ENCODE measurements at places on chromosomes 5 and 9.
A peak's percentile ranks its signal among the peaks of the same experiment; 100 is the strongest.

GRCh38 chr5:83472213-83472507, 616 bp downstream of the VCAN start:
- no peak for DNase-seq

- DNase-seq = no peak
These were observed 33.9 kb upstream of the RAD23B start for GRCh38 chr9:107249131-107249533.

DNA sequence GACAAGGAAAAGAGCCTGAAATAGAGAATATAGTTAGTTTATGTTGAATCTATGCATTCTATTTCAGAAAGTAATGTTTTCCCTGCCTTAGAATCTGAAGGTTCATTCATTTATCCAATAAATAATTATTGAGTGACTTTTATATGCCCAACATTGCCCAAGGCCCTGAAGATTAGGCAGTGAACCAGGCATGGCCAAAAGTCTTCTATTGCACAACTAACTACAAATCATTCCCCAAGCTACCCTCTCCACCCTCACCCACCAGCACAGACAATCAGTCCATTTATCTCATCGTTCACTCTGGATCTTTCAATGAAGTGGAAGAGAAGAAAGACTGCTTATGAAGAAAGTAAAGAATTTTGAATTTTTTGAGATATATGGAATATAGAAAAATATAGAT, 268.4 kb downstream of the PLK2 start:
- no peak for DNase-seq

- no peak for DNase-seq
These were observed 6.8 kb upstream of the CEL start for GRCh38 chr9:133054966-133055365.

- DNase-seq = no peak
These were observed 46.6 kb downstream of the ST8SIA4 start for GRCh38 chr5:100856462-100856861.

DNA sequence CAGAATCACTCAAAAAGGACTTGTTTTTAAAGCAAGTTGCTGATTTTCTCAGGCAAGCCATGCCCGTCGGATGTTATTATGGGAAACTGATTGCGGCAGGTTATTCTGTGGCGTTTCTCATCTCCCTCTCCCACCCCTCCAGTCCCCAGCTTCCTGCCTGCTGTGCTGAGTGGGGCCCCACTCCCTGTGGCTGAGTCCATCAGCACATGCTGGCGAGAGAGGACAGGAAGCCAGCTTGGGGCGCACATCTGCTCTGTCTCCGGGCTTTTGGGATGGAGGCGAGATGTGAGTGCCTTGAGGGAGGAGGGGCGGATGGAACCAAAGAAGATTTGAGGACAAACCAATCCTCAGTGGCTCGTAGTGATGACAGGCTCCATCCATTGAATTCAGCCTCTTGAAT, 108.0 kb downstream of the DAPK1 start:
- DNase-seq = no peak

DNA sequence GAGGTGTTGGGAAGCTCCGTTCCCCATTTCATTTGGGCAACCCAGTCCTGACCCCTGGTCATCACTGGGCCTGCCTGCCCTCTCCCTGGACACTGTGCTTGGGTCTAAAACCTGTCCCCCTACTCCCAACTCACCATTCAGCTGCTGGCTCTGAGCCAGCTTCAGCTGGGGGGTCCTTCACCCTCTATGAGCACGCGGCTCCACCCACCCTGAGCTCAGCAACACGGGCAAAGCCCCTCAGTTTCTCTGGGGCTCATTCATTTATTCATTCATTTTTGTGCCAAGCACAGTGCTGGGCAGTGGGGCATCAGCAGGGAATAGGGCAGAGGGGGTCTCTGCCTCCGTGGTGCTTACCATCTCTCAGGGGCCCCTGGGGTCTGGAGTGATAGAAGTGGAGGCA, 199.8 kb upstream of the MVB12B start:
- no peak for DNase-seq

DNA sequence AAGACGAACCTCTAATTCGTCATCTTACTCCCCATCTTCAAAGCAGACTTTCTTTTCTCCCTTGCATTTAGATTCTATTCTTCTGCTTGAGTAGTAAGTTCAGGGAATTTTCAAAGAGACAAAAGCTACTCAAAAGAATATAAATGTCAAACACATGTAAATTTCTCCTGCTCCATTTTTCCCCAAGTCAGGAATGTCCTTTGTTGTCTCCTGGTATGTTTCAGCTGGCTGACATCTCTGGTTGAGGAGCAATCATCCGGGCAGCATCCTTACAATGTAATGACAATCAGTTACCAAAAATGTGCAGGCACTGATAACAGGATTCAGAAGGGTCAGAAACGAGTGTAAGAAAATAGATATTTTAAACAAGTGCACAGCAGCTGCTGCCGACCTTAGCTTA, 47.6 kb upstream of the PPP1R2B start:
- DNase-seq = no peak

DNA sequence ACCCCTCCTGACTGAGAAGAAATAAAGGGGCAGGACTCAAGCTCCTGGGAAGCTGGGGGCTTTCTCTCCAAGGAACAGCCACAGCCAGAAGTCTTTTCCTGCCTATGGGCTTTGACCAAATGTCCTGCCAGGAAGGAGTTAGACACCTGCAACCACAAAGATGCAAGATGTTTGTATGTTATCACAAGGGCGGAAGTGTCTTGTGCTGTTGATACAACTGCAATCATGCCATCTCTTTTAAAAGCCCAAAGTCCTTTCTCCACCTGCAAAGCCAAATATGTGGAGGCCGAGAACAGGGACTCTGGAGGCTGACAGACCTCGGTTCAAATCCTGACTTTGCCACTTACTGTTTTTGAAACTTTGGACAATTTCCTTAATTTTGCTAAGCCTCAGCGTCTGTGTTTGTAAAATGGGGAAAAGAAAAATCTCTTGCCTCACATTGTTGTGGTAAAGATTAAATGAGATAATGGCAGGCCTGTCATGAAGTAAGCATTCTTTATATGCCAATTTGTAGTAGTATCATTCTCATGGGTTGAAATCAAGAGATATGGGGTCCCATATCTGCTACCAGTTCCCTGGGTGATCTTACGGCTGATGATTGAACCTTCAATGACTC, 17.0 kb downstream of the HRH2 start:
- DNase-seq = no peak

DNA sequence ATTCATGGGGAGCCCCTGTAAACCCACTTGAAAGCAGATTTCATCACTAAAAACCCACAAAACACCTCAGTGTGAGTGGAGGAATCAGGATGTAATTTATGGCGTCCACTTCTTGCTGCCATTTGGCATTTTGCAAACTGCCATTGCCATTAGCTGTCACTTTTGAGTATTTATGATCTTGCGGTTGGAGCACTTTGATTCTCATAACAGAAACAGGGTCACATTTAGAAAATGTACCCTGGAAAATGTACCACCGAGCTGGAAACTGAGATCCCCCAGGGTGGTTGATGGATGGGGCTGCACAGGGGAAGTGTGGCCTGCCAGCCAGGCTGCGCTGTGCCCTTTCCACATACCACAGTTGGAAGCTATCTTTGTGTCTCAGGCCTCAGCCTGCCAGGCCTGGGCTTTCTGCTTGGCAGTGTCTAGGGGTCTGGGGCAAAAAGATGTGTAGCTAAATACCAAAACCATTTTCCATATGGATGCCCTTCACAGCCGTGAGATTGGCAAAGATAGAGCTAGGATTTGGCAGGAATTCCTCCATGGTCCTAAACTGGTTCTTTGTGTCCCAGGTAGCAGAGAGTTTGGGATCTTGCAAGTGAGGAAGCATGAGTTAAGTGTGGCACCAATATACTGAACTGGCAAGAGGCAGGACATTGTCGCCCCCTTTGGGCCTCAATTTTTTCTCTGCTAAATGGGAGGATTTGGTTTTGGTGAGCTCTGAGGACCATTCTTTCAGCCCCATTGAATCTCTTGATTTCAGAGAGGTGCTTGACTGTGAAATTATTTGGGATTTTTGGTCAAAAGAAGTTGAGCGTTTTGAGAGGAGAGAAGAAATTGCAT, 46.2 kb downstream of the GALNT10 start:
- DNase-seq = no peak

- no peak for DNase-seq
These were observed 424.6 kb downstream of the CCDC171 start for GRCh38 chr9:15977438-15977837.

DNA sequence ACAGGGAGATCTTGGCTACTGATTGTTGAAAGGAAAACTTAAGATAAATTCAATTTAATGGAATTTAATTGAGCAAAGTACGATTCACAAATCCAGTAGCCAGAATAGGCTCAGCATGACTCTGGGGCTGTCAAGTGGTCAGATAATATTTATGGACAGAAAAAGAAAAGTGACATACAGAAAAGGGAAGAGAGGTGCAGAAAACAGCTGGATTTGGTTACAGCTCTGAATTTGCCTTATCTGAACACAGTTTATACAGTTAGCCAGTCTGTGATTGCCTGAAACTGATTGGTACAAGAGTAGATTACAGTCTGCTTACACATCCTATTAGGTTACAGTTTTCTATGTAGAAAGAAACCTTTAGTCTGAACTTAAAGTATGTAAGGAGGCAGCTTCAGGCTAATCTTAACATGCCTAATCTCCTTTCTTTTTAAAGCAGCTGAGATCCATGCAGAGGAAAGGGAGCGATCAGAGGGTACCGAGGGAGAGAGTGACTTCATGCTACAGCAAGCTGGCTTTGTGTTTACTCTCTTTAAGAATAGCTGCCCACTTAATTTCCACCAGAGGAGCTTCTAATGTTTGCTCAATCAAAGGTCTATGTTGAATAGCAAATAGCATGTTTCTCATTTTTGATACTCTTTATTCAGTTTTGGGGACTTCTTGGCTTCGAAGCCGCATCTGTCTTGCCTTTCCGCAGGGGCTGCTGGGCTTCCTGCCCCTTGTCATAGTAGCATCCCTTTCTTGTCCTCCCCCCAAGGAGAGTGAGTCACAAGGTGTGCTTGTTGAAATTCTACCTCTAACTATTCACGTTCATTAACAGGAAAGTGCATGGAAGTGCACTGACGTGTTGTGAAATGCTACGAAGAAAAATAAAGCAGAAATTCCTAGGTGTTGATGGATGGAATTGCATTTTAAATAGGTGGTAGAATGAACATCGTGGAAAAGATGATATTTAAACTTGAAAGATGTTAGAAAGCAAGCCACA, 761.2 kb downstream of the TAF11L14 start:
- DNase-seq = no peak

DNA sequence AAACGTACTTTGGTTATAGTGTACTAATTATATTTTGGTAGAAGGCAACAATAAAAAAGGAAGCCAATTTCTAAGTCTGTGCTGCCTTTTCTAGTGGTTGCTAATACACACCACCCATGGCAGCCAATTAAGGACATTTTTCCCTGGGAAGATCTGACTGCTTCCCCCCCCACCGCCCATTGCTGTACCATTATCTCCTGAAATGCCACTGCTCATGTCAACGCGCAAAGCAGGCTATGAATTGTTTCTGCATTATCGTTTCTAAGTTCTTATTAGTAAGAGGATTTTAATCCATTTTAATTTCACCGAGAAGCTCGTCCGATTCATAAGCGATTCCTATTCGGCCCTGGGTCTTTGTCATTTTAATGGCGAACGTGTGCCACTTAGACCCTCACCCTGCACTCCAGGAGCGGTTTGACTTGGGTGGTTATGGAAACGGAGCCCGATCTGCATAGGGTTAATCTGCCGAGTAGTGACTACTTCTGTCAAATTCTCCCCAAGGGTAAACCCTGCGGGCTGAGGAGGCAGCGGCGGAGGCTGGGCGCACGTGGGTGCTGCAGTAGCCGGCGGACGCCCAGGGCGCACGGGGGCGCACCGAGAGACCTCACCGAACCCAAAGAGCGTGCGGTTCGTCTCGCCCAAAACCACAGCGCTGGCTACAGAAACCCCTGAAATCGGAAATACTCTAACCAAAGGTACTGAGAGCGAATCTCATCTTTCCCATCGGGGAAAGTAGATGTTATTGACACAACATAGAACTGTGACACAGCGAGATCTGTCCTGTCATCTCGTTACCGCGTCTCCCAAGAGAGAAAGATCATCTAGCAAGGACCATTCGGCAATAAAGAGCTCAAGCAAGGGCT, 55.8 kb upstream of the SHC3 start:
- no peak for DNase-seq

GRCh38 chr5:76684756-76685519, 31.0 kb upstream of the F2R start:
- DNase-seq = no peak

GRCh38 chr5:105836887-105837286, 1833.8 kb downstream of the EFNA5 start:
- no peak for DNase-seq

GRCh38 chr5:150781706-150782614, 3.4 kb downstream of the SMIM3 start:
- DNase-seq = peak; percentile 34

GRCh38 chr5:38607930-38608564, 51.6 kb upstream of the LIFR start:
- no peak for DNase-seq

DNA sequence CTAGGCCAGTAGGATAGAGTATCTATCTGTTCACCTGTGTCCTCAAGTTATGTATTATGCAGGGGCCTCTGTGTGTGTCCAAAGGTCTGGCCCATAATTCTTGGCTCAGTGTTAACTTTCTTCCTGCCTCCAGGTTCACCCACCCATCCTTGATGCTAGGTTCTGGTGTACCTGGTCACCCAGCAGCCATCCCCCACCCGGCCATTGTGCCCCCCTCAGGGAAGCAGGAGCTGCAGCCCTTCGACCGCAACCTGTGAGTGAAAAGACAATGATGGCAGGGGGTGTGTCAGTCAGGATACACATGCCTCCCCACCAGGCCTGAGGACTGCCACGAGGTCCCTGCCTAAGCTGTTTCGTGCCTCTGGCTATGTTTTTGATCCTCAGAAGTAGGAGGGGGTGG, 27.6 kb downstream of the TCF7 start:
- no peak for DNase-seq

DNA sequence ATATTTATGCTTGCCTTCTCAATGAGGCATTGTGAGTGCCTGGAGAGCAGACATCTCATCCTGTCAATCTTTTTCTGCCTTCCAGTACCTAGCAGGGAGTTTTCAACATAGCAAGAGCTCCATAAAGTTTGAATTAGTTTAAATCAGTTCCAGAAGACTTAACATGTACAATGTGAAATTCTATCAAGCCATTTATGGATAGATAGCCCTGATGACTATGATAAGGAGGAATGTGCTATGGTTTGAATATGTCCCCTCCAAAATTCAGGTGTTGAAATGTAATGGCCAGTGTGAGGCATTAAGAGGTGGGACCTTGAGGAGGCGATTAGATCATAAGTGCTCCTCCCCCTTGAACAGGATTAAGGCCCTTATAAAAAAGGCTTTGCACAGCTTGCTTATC, 306.9 kb upstream of the SMARCA2 start:
- no peak for DNase-seq

DNA sequence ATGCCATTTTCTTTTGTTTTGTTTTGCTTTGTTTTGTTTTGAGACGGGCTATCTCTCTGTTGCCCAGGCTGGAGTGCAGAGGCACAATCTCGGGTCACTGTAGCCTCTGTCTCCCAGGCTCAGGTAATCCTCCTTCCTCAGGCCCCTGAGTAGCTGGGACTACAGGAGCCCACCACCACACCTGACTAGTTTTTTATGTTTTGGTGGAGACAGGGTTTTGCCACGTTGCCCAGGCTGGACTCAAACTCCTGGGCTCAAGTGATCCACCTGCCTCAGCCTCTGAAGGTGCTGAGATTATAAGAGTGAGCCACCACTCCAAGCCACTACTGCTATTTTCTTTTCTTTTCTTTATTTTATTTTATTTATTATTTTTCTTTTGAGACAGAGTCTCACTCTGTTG, 54.0 kb upstream of the S1PR3 start:
- DNase-seq = no peak
